Activated CD8-positive, alpha-beta memory T cell treated with anti-CD3 and anti-CD28 coated beads, Interleukin-2, amount 10 ng/mL, durations not matched to agents 7 days and 5 days (primary cell): ENCODE measurements at places on chromosomes 7 and 10.

- DNase-seq: peak; percentile 43
Observed at GRCh38 chr10:35339942-35340341, 3.6 kb downstream of the CCNY start.

- DNase-seq: no peak
Observed at GRCh38 chr7:77716804-77717203, 20.5 kb downstream of the RSBN1L start.

DNA sequence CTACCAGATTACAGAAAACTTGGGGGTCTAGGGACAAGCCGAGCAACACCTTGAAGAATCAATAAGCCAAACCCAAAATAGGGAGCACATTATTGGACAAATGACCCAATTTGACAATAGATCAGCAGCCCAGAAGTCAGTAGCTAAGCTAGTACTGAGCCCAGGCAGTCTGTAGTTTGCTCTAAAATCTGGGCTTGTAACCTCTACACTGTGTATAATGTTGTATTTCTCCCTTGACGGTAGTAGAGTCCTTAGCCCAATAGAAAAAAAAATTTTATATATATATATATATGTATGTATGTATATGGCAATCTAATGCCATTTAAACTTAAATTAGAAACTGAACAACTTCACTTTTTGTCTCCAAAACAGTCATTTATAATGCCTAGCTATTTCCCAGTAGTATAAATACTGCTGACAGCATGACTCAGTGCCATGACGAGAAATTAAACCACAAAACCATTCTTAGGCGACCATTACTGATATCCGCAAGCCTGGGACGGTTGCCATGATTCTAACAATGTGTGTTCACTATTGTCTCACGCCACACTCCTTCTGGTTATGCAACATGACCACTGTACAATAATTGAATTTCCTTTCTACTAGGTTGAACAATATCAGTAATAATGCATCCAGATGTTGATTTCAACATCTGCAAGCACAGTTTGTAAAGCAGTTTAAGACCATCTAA, 110.5 kb downstream of the IPMK start:
- no peak for DNase-seq

DNA sequence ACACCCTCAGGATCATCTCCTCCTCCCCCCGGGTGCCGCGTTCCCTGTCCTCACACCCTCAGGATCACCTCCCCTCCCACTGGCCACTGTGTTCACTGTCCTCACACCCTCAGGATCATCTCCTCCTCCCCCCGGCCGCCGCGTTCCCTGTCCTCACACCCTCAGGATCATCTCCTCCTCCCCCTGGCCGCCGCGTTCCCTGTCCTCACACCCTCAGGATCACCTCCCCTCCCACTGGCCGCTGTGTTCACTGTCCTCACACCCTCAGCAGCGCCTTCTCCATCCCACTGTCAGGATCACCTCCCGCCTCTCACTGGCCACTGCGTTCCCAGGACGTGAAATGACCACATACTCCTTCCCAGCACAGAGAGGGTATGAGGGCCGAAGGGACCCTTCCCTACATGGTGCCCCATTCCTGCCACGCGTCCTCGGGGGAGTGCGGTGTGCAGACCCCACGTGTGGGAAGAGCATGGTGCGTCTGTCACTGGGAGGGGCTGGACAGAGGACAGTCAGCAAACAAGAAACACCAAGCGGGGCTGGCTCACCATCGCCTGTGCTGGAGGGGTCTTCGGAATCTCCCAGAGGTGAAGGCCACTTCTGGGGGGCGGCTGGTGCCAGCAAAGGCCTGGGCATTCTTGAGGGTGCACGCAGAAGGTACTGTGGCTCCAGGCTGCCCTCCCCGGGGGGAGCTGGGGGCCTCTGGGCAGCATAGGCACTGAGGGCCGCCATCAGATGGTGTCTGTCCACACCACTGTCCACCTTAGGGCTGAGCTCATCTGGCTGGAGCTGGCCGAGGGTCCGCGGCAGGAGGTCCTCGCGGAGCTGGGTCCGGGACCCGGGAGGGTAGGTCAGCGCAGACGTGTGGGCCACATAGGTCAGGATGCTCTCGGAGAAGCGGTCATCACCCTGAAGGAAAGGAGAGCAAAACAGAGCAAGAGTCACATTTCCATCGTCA, 421.0 kb downstream of the PTPRN2 start:
- no peak for DNase-seq

GRCh38 chr7:157539521-157539920, 202.7 kb downstream of the DNAJB6 start:
- no peak for DNase-seq

- DNase-seq: no peak
Observed at GRCh38 chr10:90999512-91000172, 78.8 kb upstream of the ANKRD1 start.

DNA sequence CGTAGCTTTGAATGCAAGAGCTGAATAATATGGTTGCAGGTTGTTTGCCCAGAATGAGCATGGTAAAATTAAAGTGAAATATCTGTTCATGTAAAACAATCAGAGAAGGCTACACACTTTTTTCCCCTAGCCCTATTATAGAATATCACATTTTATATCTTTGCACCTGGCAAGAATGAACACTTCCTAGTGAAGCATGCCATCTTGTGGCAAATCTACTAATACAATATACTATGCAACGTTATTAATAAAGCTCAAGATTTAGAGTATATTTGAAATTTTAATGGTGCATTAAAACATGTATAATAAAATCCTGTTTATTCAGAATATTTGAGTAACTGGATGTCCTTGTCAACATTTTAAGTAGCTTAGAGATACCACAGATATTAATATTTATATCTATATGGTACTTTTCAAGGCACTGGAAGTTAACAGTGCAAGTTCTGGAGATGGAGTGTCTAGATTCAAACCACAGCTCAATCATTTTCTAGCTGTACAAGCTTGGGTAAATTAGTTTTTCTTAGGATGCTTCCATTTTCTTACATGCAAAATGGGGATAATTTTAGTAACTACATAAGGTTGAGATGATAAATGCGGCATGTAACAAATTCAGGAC, 643.1 kb upstream of the SEMA3D start:
- no peak for DNase-seq
